ENCODE measurements at places on chromosomes 3 and 15.

GRCh38 chr3:34376691-34377090, 578.3 kb downstream of the PDCD6IP start:
- DNase-seq: no peak

DNA sequence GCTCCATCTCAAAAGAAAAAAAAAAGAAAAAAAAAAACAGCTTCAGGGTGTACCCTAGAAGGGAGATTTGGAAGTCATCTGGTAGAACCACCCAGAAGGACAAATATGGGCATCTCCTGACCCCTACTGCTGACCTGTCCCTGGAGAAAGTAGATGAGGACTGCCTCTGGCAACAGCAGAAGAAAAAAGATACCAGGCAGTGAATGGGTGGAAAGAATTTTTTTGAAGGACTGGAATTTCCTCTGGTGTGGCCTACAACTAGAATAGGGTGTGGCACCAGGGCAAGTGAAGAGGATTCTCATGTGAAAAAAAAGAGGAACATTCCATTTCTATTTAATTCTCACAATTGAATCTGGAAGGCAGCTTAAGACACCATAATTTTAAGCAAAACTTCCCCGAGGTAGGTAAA, 3.1 kb downstream of the ANXA2 start:
- DNase-seq: no peak

GRCh38 chr3:124438813-124439212, 291.4 kb upstream of the UMPS start:
- no peak for DNase-seq

- no peak for DNase-seq
Measured at GRCh38 chr3:15368561-15369135, 36.3 kb upstream of the SH3BP5 start.

GRCh38 chr3:151386056-151386455, 1.5 kb upstream of the P2RY12 start:
- DNase-seq: no peak

DNA sequence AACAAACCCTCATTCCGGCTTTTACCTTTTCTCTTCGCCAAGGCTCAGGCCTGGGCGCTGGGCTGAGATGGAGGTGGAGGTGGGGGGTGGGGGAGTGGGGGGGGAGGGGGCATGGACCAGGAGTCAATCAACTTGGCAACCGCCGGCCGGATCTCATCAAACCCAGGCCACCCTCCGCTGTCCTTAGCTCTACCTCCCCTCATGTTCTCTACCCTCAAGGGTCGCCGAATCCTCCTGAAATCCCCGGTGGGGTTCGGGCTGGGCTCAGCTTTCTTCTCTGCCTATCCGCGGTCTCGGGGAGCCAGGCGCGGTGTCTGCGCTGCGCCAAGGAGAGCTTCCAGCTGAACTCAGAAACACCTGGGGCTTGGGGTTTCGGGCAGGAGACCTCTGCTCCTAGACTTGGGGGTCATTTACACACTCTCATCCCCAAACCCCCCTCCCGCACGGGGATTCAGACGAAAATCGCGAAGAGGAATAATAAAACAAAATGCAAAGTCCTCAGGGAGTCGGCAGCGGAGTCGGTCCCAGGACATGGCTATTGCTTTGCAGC, 2.5 kb downstream of the ONECUT1 start:
- DNase-seq: no peak

DNA sequence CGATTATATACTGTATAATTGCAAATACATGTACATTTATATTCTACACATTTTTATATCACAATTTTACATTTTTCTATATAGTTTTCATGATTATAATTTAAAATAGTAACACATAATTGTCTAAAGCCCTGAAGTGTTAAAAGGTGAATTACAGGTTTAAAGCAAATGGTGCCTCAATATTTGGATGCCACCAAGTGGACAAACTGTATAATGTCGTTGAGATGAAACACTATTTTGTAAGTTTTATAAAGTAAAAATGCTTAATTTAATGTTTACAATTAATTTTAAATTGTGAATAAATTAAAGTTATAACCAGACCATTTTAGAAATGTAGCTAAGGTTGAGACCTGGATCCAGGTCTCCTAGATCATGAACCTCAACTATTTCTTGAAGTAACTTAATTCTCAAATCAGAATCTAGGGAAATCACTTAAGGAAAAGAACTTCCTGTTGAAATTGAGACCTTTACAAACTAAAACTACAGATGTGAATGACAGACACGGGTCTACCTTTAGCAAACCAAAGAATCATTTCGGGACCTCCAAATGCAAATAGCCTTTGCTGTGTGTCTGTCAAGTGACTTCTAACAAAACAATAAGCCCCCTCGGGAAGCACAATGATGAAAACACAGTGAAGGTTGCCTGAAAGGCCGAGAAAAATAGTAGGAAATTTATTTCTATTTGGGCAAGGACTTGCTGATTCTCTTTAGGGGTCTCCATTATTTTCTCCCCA, 37.8 kb downstream of the EHHADH start:
- DNase-seq: no peak

DNA sequence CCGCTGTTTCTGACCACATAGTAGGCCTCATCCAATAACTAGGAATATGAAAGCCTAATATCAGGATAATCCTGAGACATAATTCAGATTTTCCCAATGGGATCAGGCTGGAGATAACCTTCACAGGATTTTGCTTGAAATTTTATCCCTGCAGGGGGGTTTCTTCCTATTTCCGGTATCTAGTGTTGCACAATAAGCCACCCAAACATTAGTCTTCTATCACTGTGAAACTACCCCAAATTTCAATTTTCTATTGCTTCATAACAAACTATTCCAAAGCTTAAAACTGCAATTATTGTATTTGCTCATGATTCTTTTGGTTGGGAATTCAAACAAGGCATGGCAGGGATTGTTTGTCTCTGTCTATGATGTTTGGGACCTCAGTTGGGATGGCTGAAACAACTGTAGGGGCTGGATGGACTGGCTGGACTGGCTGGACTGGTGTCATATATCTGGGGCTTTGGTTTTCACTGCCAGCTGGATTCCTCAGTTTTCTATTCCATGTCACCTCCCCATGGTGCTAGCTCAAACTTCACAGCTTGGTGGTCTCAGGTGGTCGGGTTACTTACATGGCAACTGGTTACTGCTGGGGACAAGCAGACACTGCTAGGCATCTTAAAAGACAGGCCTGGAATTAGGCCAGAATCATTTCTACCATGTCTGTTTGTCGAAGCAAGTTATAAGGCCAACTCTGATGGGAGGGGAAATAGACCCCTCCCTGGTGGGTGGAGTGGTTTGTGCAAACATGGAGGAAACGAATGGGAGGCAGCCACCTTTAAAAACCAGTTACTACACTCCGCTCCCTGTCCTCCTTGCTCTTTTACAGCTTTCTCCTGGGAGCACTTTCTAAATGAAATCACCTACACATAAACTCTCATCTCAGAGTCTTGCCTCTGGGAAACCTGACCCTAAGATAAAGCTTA, 88.2 kb upstream of the STT3B start:
- no peak for DNase-seq

DNA sequence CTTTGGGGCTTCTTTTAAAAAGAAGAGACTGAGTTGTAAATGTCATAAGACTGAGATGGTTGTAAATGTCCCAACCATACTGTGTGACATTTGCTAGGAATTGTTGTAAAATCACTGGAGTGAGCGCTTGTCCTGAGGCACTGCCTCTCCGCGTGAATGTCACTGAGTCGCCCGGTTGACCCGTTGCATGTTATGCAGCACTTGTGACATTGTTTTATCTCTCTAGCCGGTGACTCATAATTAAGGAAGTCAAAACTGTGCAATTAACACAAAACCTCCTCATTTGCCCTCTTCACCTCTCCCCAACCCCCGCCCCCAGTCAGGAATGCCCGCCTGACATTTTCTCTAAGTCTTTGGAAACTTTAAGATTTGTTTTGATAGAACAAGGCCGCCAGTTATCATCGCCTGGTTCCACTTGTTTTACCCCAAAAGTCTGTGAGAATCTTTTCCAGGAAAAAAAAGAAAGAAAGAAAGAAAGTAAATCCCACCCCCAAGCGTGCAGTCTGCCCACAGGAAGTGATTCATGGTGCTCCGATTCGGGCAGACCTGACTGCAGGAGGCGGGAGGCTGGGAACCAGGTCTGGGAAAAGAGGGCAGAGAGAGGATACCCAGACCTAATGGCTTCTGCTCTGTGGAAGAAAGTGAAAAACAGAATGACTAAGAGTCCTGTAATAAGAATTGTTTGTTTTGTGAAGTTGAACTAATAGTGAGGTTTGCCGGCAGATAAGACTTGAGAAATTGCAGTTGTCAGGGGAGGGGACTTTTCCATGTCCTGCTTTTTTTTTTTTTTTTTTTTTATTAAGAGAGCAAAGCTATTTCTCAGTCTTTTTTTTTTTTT, 84.8 kb downstream of the SMAD3 start:
- no peak for DNase-seq

DNA sequence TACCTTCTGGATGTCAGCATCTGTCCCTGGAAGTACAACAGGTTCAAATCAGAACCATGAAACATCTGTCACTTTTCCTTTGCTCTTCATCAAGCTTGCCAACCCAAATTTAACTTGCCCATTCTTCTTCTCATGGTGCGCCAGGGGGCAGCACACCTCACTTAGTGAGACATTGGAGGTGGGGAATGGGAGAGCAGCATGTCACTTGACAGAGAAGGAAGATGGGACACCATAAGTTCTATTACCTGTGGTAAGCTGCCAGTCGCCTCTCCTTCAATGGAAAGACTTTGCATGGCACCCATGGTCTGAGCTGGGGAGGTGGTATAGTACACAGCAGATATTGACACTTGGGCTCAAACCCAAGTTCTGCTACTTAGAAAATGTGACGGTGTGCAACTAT, 2.9 kb downstream of the SCN5A start:
- no peak for DNase-seq

GRCh38 chr3:192802957-192803899, 75.9 kb upstream of the FGF12 start:
- DNase-seq: no peak

DNA sequence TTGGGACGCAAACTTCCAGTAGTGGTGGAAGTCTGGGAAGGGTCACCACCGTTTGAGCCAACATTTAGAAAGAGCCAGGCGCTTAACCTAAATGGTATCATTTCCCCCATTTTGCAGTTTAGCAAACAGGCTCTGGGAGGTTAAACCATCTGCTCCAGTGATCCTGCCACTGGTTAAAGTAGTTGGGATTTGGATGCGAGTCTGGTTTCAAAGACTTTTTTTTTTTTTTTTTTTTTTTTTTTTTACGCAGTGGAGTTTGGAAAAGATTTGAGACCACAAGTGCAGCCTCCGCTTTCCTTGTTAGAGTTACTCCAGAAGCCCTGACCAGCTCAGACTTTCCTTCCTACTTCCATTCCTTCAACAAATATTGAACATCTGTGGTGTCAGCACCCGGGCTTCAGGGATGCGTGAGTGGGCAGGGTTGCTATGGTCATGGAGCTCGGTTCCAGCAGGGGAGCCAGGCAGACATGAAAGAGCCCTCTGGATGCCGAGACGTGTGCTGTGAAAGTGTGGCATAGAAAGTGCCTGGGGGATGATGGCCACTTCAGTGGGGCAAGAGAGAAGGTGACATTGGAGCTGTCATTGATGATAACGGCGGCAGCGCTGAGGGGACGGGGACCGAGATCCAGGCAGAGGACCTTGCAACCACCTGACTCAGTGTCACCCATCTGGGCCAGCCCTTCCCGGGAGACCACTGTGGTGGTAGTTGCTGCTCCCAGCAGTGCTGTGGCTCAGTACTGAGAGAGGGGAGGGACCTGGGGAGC, 1.1 kb upstream of the RNU6-1 start:
- DNase-seq: no peak

DNA sequence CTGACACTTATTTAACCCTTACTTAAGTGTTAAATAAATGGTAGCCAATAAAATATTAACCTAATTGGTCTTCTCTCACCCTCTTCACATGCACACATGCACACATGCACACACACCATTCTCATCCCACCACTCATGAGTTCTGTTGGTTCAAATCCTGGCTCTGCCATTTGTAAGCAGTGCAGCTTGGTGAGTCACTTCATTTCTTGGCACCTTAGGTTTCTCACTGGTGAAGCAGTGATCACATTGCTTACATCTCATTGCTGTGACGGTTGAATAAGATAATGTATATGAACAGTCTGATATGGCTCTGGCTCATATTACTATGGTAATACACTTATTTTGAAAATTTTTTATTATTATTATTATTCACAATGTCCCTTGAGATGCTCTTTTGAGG, 33.8 kb downstream of the RIOX2 start:
- no peak for DNase-seq

DNA sequence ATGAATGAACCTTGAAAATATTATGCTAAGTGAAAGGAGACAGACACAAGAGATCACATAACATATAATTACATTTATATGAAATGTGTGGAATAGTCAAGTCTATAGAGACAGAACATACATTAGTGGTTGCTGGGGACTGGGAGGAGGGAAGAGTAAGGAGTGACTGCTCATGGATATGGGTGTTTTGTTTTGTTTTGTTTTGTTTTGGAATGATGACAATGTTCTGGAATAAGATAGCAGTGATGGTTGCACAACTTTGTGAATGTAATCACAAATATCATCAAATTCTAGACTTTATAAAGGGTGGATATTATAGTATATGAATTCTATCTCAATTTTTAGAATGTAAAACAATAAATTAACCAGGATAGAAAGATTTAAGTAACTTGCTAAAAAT, 57.4 kb upstream of the PHLDB2 start:
- DNase-seq: no peak

DNA sequence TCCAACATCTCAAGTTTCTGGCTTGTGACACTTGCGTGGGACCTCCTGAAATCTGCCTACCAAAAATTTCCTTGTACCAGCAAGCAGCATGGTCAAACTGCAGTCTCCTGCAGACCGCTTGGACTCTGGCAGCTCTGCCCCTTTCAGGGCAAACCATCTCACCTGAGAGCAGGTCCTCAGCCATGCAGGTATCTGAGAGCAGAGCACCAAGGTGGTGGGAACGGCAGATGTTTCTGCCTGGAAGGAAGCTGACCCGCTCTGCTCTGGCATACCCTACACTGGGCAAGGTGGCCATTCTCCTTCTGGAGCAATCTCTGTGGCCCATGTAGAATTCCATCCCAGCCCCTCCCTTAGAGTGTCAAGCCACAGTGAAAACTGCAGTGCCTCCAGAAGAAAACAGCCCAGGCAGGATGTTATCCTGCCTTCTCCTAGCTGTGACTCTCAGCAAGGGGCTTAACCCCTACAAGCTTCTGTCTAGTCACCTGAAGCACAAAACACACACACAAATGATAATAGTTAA, 21.6 kb downstream of the MESD start:
- no peak for DNase-seq

DNA sequence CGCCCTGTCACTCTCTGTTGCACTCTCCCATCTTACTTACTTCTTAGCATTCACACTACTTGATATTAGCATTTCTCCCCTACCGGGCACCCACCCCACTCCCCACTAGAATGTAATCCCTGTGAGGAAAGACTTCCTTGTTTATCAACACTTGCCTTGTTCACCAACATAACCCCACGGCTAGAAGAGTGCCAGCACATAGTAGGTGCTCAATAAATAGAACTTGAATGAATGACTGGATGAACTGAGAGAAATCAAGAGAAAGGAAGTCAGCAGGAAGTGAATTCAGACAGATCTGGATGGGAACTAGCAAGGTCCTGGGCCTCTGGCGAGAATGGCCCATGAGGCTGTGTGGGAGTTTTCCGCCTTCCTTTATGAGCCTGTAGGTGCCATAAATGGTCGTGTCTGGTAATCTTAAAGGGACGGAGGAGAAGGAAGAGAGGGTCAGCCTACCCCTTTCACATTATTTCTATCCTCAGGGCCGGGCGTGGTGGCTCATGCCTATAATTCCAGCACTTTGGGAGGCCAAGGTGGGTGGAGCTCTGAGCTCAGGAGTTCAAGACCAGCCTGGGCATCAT, 42.4 kb upstream of the HERC1 start:
- no peak for DNase-seq

GRCh38 chr3:109864452-109864851, 527.1 kb upstream of the DPPA4 start:
- no peak for DNase-seq

All from GM12892 (cell line).